Type B pancreatic cell (in vitro differentiated cells): ENCODE measurements at places on chromosomes 5 and 9.

- DNase-seq: no peak
Observed at GRCh38 chr5:134463991-134464760, 52.5 kb upstream of the CDKN2AIPNL start.

GRCh38 chr5:145689235-145689634, 145.9 kb downstream of the PRELID2 start:
- DNase-seq: no peak

- no peak for DNase-seq
Observed at GRCh38 chr9:13292782-13293181, 13.3 kb upstream of the MPDZ start.

- DNase-seq: no peak
Observed at GRCh38 chr5:92320446-92320845, 937.3 kb upstream of the ARRDC3 start.
